ENCODE measurements at places on chromosomes 12 and 14.

DNA sequence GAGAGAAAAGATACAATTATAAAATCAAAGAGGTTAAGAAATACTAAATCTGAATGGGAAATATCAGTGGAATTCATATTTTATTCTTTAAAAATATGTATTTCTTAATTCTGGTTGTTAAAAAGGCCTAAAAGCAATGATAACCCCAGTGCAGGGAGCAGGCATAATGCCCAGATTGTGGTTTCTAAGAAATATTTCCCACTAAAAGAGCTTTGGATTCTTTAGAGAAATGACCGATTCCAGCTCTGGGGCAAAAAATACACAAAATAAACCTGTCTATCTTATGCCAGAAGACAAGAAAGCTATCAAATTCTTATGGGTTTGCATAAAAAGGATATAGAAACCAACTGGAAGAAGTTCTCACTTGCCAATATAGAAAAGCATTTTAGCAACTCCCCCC is 71.6 kb downstream of the PDE6H start:
- DNase-seq = no peak

GRCh38 chr12:109540526-109541412 is 32.5 kb downstream of the MMAB start:
- DNase-seq = no peak

- DNase-seq = no peak
Measured at GRCh38 chr14:53912021-53912420, 44.6 kb downstream of the BMP4 start.

- no peak for DNase-seq
Measured at GRCh38 chr12:106767954-106768822, 6.3 kb upstream of the RIC8B start.
